CD8-positive, alpha-beta memory T cell (primary cell): ENCODE measurements at places on chromosomes 12 and 14. TPM values are rescaled to one million over a fixed set of nuclear protein-coding genes. Genes with fewer than 3 reads are reported as not detected.

DNA sequence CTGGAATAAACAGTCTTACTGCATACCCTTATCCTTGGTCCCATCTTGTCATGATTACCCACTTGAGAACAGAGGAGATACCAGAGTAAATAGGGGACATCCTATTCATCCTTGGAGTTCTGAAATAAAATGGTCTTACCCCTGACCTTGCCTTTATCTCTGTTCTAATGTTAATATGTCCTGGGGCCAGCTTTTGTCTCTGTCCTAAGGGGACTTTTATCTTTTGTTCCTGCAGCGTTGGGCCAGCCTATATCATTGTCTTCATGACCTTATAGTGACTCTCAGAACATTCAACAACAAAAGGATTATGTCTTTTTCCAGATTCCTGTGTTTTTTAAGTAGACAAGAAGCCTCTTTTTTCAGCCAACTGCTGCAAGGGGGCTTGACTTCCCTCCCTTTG is 1057.5 kb downstream of the LRFN5 start:
- H3K27me3 ChIP-seq: no peaks in the 10 kb centered on the region
- H3K36me3 ChIP-seq: no peaks in the 10 kb centered on the region
- no peak overlapping the region for H3K27ac ChIP-seq
- H3K4me3 ChIP-seq: no peak overlapping the region

DNA sequence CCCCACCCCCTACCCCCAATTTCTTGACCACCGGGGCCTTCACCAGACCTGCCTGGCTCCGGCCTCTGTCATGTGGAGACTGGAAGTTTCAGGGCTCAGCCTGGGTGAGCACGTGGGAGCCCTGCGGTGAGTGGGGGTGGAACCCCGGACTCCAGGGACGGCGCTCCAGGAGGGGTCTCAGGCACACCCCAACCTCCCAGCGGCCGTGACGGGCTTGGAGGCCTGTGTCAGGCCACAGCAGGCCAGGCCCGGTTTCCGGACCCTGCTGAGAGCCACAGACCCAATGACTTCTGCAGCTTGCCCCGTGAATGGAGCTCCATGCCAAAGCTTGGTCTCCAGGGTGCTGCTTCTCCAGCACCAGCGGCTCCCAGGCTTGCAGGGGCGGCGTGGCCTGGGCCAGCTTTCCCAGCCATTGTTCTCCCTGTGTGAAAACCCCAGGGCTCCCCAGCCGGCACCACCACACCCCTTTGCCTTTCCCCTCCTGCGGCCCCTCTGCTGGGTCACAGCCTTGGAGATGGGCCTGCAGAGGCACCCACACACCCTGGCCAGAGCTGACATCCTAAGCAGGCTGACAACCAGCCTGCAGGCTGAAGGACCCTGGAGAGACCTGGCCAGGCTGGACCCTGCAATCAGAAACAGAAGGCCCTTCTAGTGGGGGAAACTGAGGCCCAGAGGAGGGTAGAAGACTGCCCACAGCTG is 186.2 kb upstream of the C14orf180 start:
- no peak for DNase-seq
- no peaks in the 10 kb centered on the region for H3K27me3 ChIP-seq
- peak overlapping the region; percentile 53 for H3K4me3 ChIP-seq
- H3K27ac ChIP-seq: peak overlapping the region; percentile 41

DNA sequence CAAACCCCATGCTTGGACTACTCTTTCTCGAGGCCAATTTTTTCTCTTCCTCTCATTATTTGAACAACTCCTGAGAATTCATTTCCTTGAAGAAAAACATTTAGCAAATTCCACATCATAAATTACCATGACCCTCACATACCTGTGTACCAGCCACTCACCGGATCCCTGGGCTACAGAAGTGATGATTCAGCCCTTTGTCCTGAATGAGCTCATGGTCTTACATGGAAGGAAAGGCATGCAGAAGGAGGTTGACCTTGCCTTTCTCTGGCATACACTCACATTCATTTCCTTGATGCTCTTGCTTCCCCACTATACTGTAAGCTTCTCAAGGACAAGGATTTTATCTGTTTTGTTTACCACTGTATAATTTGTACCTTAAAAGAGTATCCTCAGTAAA is 191.5 kb downstream of the SLC5A8 start:
- H3K27ac ChIP-seq: no peak overlapping the region
- H3K27me3 ChIP-seq: no peaks in the 10 kb centered on the region
- DNase-seq: no peak
- H3K4me1 ChIP-seq: no peaks in the 10 kb centered on the region
- H3K4me3 ChIP-seq: no peak overlapping the region

- no peak for DNase-seq
- H3K4me3 ChIP-seq: peak overlapping the region; percentile 94
- H3K27ac ChIP-seq: no peak overlapping the region
- peaks cover 9% of the 10 kb centered on the region for H3K36me3 ChIP-seq
These were observed 1.1 kb upstream of the RTRAF start for GRCh38 chr14:51988221-51988620.

GRCh38 chr12:92389466-92389865 is 243.8 kb upstream of the BTG1 start:
- H3K27ac ChIP-seq: no peak overlapping the region
- no peak overlapping the region for H3K4me3 ChIP-seq
- no peaks in the 10 kb centered on the region for H3K36me3 ChIP-seq
- no peak for DNase-seq

- no peak for DNase-seq
- no peaks in the 10 kb centered on the region for H3K36me3 ChIP-seq
- no peaks in the 10 kb centered on the region for H3K27me3 ChIP-seq
- peaks cover 11% of the 10 kb centered on the region for H3K4me1 ChIP-seq
- no peak overlapping the region for H3K4me3 ChIP-seq
- H3K27ac ChIP-seq: no peak overlapping the region
These were observed 33.8 kb downstream of the TECPR2 start for GRCh38 chr14:102396521-102396920.

- no peaks in the 10 kb centered on the region for H3K27me3 ChIP-seq
- no peak for DNase-seq
- H3K36me3 ChIP-seq: no peaks in the 10 kb centered on the region
- no peaks in the 10 kb centered on the region for H3K4me1 ChIP-seq
These were observed 215.4 kb downstream of the PELI2 start for GRCh38 chr14:56333359-56334292.

DNA sequence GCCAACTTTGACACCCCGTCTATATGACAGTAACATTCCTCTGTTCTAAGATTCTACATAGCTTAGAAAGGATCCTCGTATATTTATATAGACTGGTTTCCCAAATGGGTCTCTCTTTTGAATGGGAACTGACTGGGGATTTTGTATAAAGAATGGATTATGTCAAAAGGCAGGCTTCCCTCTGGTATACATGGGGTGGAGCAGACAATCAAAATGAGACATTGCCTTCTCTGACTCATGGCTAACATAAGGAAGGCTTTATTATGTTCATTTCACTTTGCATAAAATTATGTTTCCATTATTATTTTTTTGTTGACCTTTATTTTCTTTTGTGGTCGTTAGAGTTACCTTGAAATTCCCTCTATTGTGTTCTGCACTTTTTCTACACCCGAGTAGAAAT is 211.1 kb downstream of the ALG10B start:
- no peaks in the 10 kb centered on the region for H3K4me1 ChIP-seq
- H3K27ac ChIP-seq: no peak overlapping the region
- H3K36me3 ChIP-seq: no peaks in the 10 kb centered on the region
- DNase-seq: no peak

DNA sequence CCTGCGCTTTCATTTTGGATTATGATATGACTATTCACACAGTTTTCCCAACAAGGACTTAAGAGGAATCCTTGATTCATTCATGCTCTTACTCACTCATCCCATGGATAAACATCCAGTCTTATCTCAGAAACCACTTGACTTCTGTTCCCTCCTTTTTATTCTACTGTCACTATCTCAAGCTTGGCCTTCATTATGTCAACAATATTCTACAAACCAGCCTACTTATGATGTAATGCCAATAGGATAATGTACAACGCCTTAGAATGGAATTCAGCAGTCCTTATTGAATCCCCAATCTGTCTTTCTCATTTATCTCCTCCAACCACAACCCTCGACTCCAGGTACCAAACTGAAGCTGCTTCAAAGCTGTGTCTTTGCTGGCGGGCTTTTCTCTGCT is 448.5 kb downstream of the PDZRN4 start:
- no peaks in the 10 kb centered on the region for H3K27me3 ChIP-seq
- H3K36me3 ChIP-seq: no peaks in the 10 kb centered on the region
- no peak for DNase-seq
- H3K4me1 ChIP-seq: no peaks in the 10 kb centered on the region

DNA sequence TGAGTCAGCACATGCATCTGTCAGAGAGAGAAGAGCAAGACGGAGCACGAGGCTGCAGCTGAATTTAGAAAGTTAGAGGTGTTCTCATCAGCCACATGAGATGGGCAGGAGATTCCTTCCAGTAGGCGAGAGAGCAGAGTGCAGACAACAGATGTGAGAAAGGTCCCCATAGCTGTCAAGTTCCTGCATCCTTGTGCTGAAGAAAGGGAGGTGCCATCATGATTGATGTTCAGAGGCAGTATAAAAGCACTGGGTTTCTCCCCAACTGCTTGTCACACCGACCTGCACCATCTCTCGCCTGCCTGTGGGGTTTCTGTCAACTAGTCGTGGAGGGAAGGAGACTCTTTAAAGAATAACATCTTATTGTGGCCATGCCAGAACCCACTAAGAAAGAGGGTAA is at the start of gene MYBPC1:
TSS of gene MYBPC1 (plus strand) at position 272 of the 400 bp plus-strand sequence. CDS start at position 372, 100 bp downstream.
- H3K4me1 ChIP-seq: no peaks in the 10 kb centered on the region
- DNase-seq: no peak
- H3K36me3 ChIP-seq: no peaks in the 10 kb centered on the region
- no peak within 1 kb of the TSS for H3K4me3 ChIP-seq
- no peak within 1 kb of the TSS for H3K27ac ChIP-seq
- no peaks in the 10 kb centered on the region for H3K27me3 ChIP-seq

DNA sequence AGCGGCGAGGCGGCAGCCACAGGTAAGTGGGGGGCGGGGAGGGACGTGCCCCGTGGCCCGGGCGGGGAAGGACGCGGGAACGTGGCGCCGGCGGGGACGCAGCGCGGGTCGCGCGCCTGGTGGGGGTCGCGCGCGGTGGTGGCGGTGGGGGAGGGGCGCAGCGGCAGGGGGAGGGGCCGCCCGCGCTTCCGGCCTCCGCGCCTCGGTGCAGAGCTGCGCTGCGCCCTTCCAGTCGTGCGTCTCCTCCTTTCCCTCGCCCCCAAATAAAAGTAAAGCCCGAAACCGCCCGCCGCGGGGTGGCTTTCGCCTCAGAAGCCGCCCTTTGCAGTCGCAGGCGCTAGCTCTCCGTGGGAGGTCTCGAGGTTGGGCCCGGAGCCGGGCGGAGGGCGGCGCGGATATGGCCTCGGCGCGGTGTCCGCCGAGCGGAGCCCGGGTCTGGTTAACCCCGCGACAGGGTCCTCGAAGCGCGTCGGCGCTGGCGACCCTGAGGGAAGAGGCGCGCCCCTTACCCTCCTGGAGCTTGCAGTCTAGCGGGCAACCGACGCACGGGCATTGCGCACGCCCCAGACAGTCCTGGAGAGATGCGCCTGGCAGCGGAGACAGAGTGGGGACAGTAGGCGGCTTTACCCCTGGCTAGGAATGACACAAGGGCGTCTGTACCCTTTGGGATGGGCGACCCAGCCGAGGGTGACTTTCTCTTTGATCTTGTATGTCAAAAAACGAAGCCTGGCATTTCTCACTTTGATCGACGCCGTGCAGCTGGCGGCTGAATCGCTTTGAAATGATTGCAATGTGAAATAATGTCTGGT is 589 bp downstream of the ATF1 start:
- peak overlapping the region; percentile 89 for H3K27ac ChIP-seq
- no peaks in the 10 kb centered on the region for H3K27me3 ChIP-seq
- H3K4me3 ChIP-seq: peak overlapping the region; percentile 72
- peaks cover 21% of the 10 kb centered on the region for H3K4me1 ChIP-seq

GRCh38 chr12:85794531-85794930 is 41.7 kb downstream of the RASSF9 start:
- DNase-seq: no peak
- H3K36me3 ChIP-seq: no peaks in the 10 kb centered on the region
- H3K27ac ChIP-seq: no peak overlapping the region
- H3K27me3 ChIP-seq: no peaks in the 10 kb centered on the region

DNA sequence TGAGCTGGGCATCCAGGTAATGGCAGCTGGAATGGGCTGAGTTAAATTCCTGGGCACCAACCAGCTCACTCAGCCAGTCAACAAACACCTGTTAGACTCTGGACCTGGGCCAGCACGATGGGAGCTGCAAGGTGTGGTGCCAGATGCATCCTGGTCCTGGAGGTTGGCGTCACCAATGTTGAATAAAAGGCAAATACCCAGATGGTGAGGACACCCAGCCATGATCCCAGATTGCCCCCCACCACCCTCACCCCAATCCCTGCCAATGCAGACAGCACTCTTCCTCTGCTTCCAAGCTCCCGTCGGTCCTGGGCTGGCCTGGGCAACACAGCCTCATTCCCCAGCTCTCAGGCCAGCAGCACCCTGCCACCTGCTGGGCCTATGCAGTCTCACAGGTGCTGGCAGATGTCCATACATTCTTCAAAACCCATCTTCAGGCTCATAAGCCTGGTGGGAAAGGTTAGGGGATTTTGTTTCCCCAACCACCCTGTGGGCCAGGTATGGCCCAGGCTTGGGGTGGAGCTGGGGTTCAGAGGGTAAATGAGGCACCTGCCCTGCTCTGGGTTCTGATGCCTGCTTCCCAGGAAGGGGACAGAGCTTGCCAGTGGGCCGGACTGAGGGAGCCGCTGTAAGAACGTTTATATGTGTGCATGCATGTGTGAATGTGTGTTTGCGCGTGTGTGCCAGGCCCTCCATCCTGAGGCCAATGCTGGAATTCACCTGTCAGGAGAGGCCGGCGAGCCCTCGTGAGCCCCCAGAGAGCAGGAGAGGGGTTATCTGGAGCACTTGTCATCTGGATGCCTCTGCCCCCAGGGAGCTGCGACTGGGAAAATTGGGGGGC is 58.0 kb downstream of the LGMN start:
- H3K27ac ChIP-seq: no peak overlapping the region
- H3K36me3 ChIP-seq: peaks cover 12% of the 10 kb centered on the region

GRCh38 chr12:125070661-125071390 is 5.6 kb downstream of the AACS start:
- peaks cover 3% of the 10 kb centered on the region for H3K4me1 ChIP-seq
- no peak overlapping the region for H3K27ac ChIP-seq
- no peak for DNase-seq
- H3K36me3 ChIP-seq: no peaks in the 10 kb centered on the region
- H3K27me3 ChIP-seq: no peaks in the 10 kb centered on the region

- no peak overlapping the region for H3K27ac ChIP-seq
- H3K4me1 ChIP-seq: no peaks in the 10 kb centered on the region
- H3K27me3 ChIP-seq: no peaks in the 10 kb centered on the region
- DNase-seq: no peak
- no peak overlapping the region for H3K4me3 ChIP-seq
- H3K36me3 ChIP-seq: no peaks in the 10 kb centered on the region
These were observed 55.9 kb downstream of the C14orf132 start for GRCh38 chr14:96095058-96095457.

Gene DBX2
- total RNA-seq: not detected

Gene PPM1H
- 0.13 TPM for total RNA-seq

Gene EXOC3L4
- not detected for total RNA-seq

Gene CPM
- 1.6 TPM for total RNA-seq

Gene ERBB3
- 1.7 TPM for total RNA-seq

Gene RD3L
- not detected for total RNA-seq

Gene CBLN3
- 7.4 TPM for total RNA-seq

Gene TOMM20L
- not detected for total RNA-seq

Gene KLRC1
- total RNA-seq: 13.7 TPM

Gene CPNE6
- total RNA-seq: not detected

Gene NTN4
- not detected for total RNA-seq

Gene FAM90A1
- not detected for total RNA-seq

Gene KRT73
- total RNA-seq: not detected

Gene LRRC43
- 0.26 TPM for total RNA-seq

Gene SLC4A8
- total RNA-seq: 2.2 TPM

Gene GZMB
- total RNA-seq: 2,724 TPM
